NCI-H146 (cell line): ENCODE measurements at places on chromosomes 7 and 10.

GRCh38 chr10:78974617-78975317 is 94.0 kb upstream of the ZMIZ1 start:
- DNase-seq, result peak; percentile 78

DNA sequence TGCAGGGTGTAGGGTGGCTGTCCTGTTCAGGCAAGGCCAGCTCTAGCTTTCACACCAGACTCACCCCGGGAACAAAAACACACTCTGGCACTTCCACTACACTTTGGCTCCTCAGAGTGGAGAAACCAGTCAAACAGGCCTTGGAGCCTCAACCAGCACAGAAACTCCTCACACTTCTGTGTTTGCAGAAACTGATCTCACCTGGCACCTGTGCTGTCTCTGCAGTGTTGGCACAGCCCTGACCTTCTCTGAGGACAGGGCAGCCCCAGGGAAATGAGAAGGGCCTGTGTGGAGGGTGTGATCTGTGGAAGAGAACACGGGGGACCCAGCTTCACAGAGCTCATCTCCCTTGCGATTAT is 4.1 kb upstream of the CALML5 start:
- DNase-seq, result no peak

GRCh38 chr10:119608316-119609155 is 11.8 kb upstream of the TIAL1 start:
- DNase-seq, result peak; percentile 63

DNA sequence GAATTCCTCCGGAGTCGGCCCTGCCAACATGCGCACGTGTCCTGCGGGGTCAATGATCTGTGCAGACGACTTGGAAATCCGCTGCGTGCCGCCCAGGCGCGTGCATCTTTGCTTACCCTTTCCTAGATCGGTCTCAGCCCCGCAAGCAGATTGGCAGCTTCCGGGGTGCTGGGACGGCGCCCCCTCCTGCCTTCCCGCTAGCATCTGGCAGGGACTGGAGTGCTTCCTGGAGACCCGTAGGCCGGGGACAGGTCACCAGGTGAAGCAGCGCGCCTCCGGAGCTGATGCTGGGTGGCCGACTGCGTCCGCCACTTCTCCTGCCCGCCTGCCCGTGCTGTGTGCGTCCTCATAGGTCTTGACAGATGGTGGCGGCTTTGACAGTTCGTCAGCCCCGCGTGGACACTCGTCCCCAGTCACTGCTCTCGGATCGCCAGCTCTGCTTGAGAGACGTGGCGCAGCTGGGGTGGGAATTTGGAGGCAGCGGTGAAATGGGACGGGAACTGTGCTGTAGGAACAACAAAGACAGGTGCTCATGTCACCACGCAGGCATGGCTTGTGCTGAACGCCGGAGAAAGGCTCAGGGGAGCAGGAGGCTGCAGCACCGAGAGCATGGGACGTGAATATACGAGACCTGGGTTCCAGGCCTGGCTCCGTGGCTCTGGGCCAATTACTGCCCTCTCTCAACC is 21.9 kb upstream of the KCNK18 start:
- peak; percentile 52 for DNase-seq

- DNase-seq, result no peak
These were observed 139.9 kb downstream of the EGFR start for GRCh38 chr7:55158541-55159382.

GRCh38 chr10:77285529-77286182 is 352.0 kb downstream of the KCNMA1 start:
- DNase-seq, result peak; percentile 26

- DNase-seq, result no peak
These were observed 69.6 kb upstream of the GRM8 start for GRCh38 chr7:127322351-127322750.

DNA sequence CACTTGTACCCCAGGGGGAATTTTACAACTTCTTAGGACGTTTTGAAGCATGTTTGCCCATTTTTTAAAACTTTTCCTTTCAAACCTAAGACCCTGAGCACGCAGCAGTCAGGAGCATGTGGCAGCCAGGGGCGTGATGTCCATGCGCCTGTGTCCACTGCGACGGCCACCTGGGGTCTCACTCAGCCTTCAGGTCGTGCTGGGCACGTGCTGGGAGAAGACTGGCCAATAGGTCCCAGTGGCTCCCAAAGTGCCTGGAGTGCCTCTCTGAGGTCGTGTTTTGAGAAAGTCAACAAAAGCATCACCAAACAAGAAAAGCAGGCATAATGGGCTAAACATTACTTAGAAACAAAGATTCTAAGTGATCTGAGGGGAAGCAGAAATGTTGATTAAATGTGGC is 14.8 kb downstream of the LRRC27 start:
- DNase-seq, result no peak

GRCh38 chr7:2555121-2556052 is at the start of gene BRAT1:
Gene BRAT1, minus strand, starts transcription at chr7:2555524. Its CDS starts 1,093 bp downstream, at chr7:2554431.
- DNase-seq, result peak; percentile 96

GRCh38 chr7:5692112-5692844 is 89.2 kb downstream of the RNF216 start:
- no peak for DNase-seq

GRCh38 chr7:92843781-92844180 is 7.4 kb upstream of the CDK6 start:
- DNase-seq, result no peak
